ENCODE measurements at places on chromosomes 1 and 21.

GRCh38 chr1:54027848-54028247, 9.9 kb upstream of the LDLRAD1 start:
- no peak for DNase-seq

DNA sequence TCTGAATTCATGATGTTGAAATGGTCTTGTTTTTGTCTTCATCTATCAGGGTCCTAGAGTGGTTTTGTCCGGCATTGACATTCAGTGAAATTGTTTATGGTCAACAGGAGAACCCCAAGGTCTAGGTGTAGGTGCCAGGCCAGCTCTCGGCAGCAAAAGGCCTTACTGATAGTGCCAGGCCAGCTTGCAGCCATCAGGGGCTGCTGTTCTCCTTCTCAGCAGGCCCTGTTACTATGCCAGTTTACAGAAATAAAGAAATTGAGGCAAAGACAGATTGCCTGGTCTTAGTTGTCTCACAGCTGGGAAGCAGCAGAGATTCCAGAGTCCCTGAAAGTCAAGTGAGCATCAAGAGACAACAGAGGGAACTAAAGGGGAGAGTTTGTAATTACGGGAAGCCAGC, 12.0 kb downstream of the HMGB4 start:
- no peak for DNase-seq

GRCh38 chr1:33143698-33144097, 38.1 kb downstream of the TRIM62 start:
- no peak for DNase-seq

GRCh38 chr1:114088392-114089299, 65.0 kb downstream of the SYT6 start:
- DNase-seq, result no peak

- no peak for DNase-seq
These were observed 3.4 kb upstream of the RGS16 start for GRCh38 chr1:182607566-182607965.
